ENCODE measurements at places on chromosomes 16 and 17. TPM values are rescaled to one million over a fixed set of nuclear protein-coding genes. Genes with fewer than 3 reads are reported as not detected.

The ARMC7 gene
- polyA plus RNA-seq, result 13.1 TPM

The ENPP7 gene
- not detected for polyA plus RNA-seq

The BOLA2 gene
- 12.5 TPM for polyA plus RNA-seq

The CX3CL1 gene
- polyA plus RNA-seq, result 0.08 TPM

The CTRL gene
- polyA plus RNA-seq, result 4.4 TPM

The HCRT gene
- polyA plus RNA-seq, result not detected

The PCGF2 gene
- polyA plus RNA-seq, result 33.9 TPM

The CFAP97D1 gene
- 0.04 TPM for polyA plus RNA-seq

The HSD17B1 gene
- polyA plus RNA-seq, result 1.2 TPM

The PRKCB gene
- polyA plus RNA-seq, result 0.13 TPM

The KLHL10 gene
- polyA plus RNA-seq, result 0.12 TPM

The MFAP4 gene
- polyA plus RNA-seq, result 0.04 TPM
